ENCODE measurements at places on chromosomes 11 and 22.

GRCh38 chr11:74754507-74755252 lies 6.0 kb downstream of the RNF169 start:
- DNase-seq, result no peak

DNA sequence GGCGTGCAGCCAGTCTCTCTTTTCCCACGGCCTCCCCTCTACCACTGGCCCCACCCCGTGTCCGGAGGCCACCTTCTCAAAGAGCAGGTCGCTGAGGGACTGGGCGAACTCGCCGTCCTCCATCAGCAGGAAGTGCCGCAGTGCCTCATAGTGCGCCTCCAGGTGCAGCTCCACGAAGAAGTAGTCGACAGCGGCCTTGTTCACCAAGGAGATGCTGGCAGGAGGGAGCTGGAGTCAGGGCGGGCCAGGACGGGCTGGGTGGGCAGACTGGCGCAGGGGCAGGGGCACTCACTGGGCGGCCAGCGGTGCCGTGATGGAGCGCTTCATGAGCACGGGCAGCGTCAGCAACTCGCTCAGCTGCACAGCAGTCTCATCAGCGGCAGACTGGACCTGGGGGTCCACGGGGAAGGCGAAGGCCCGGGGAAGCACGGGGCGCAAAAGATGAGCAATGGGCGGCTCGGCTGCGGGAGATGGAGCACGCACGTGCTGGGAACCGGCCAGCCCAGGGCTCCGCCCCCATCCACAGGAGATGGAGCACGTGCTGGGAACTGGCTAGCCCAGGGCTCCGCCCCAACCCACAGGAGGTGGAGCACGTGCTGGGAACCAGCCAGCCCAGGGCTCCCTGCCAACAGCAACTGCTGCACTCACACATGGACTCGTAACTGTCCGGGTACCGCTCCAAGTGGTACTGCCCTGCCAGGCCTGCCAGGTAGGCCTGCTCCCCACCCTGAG lies 18.4 kb downstream of the SELENOO start:
- DNase-seq, result peak; percentile 26

DNA sequence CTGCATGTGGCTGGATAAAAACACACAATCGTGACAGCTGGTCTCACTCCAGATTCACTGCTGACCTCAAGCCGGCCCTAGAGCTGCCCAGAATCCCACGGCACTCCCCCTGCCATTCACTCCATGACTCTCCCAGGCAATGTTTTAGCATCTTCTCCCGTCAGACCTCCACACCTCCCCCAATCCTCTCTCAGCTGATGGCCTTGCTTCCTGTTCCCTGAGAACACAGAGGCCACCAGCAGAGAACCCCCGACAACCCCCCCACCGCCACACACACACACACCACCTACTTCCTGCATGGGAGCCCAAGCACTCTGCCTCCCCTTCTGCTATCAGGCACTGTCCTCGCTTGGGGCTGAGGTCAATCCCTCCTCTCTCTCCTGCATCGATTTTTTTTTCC lies 9.3 kb downstream of the TNKS1BP1 start:
- DNase-seq, result no peak

DNA sequence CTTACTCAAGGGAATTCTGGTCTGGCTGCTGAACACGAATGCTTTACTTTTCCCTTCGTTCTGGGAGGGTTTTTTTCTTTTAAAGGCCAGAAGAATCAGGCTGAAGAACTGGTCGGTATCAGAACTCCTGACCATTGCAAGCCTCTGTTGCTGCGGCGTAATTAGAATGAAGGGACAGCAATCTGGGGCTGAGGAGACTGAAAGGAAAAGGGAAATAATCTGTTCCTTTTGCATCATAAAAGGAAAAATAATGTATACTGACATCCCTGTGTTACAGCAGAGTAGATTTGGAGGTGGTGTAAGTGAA lies 670 bp downstream of the SC5D start:
- no peak for DNase-seq

- no peak for DNase-seq
Measured at GRCh38 chr11:1936781-1937615, 10.1 kb upstream of the MRPL23 start.

DNA sequence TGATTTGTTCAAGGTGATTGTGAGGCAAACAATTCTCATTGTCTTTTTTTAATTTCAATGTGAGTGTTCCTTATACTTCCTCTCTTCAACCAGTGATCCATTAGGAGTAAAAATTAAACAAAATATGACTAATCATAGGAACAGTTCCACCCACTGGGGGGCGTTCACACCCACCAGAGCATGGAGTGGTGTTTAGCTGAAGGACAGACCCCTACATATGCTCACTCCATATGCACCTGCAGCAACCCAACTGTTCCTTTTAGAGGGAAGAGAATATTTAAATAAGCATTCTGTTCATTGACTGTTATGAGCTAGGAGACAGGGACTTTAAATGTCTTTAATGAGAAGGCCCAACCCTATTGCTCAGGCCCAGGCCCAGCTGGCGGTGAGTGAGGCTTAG lies 78.7 kb upstream of the DRD2 start:
- DNase-seq, result no peak

DNA sequence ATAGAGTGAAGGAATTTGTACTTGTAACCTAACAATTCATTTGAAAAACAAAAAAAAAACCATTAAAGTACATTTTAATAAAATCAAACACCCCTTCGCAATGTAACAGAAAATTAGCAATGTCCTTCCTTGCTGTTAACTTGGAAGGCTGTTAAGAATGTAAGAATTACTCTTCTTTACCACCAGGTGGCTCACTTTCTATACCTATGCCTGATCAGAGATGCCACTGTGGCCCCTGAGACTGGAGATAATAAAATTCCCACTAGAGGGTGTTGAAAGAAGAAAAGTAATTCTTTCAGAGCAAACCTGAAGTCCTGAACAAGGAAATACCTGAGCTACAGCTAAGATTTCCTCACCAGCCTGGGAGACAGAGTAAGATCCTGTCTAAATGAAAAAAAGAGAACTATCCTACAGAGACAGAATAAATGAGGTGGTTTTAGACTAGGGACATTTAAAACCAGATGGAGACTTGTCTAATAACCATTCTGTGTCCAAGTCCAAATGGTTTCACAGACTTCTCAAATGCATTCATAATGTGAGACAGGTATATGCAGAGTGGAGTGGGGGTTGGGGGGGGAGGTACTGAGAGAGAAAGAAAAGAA lies 1089.3 kb downstream of the FAM181B start:
- peak; percentile 67 for DNase-seq

- peak; percentile 56 for DNase-seq
Measured at GRCh38 chr11:59429924-59430516, 3.8 kb upstream of the OR5A2 start.

GRCh38 chr11:31233425-31233824 lies 136.1 kb downstream of the DCDC1 start:
- no peak for DNase-seq

- DNase-seq, result no peak
Measured at GRCh38 chr11:34783816-34784317, 132.3 kb downstream of the APIP start.

- DNase-seq, result no peak
Measured at GRCh38 chr11:119828006-119828405, 99.0 kb upstream of the NECTIN1 start.

DNA sequence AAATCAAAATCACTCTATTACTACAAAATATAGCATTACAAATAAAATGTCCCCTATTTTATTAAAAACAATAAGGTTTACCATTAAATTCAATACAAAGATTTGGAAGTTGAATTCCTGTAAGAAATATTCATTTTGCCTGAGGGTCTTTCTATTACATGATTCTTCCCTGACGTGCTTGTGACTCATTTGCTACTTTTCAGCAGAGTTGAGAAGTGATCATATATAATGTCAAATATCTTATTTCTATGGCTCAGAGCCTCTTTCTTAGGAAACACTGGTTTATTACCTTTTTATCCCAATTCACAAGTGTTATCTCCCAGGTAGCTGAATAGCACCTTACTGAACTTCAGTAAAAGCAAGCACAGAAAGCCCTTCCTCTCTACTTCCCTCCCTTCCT lies 65.2 kb upstream of the CNTN5 start:
- no peak for DNase-seq

- no peak for DNase-seq
Measured at GRCh38 chr11:62221498-62221897, 13.0 kb downstream of the SCGB2A1 start.

DNA sequence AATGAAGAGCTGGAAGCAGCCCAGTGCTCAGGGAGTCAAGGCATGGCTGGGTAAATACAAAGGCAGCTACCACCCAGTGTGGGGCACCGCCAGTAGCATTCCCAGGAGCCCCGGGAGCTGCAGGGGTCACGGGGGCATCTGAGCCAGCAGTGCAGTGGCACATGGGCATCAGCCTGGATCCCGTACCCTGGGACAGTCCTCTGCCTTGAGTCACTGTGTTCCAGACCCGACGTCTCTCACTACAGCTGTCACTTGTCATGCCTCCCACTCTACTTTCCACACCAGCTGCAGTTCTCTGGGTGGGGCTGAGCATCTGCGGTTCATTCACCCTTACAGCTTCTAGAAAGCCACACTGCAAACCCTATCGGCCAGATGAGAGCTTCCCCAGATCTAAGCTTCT lies 29.6 kb downstream of the DHCR7 start:
- DNase-seq, result no peak

- DNase-seq, result no peak
Measured at GRCh38 chr22:20656516-20656901, 117.4 kb upstream of the SERPIND1 start.

DNA sequence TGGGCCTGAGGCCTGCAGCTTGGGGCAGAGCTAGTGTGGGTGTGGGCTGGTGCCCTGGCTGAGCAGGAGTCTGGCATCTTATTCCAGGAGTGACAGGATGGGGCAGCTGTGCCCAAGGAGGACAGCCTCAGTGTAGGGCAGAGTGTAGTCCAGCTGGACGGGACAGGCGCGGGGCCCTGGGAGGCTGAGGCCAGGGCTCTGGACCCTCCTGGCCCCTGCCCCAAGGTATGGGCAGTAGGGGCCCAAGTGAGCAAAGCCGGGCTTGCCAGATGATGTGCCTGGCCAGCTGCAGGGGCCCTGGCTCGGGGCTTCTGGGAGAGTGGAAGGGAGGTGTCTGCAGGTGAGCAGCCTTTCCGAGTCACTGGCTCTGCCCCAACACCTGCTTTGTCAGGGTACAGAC lies 1190.9 kb downstream of the BRD1 start:
- no peak for DNase-seq

GRCh38 chr11:71391796-71392195 lies 56.4 kb downstream of the DHCR7 start:
- no peak for DNase-seq

GRCh38 chr11:8384199-8384821 lies 120.6 kb upstream of the LMO1 start:
- no peak for DNase-seq

- no peak for DNase-seq
Measured at GRCh38 chr22:31451709-31452571, 37.7 kb downstream of the EIF4ENIF1 start.

GRCh38 chr11:86755146-86755545 lies 45.2 kb upstream of the PRSS23 start:
- DNase-seq, result no peak

DNA sequence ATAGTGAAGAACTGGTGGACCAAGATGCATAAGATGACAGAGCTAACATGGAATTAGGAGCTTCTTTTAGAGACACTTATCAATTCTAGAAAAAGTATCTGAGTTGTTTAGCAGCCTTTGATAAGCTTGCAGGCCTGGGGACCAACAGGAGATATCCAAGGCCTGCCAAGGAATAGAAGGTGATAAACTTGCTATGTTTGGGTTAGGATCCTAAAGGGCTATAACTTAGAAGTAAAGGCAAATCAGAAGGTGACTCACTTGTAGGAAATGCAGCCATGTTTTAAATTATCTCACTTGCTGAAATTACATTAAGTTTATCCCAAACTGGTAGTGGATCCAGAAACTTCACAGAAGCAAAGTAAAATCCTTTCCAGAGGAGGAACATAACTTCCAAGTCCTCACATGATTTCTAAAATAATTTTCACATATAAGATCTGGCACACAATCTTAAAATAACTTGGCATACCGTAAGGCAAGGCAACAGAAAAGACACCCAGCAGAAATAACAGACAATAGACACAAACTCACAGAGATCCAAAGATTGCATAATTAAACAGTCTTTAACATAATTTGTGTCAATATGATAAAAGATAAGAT lies 69.6 kb upstream of the TEAD1 start:
- no peak for DNase-seq

DNA sequence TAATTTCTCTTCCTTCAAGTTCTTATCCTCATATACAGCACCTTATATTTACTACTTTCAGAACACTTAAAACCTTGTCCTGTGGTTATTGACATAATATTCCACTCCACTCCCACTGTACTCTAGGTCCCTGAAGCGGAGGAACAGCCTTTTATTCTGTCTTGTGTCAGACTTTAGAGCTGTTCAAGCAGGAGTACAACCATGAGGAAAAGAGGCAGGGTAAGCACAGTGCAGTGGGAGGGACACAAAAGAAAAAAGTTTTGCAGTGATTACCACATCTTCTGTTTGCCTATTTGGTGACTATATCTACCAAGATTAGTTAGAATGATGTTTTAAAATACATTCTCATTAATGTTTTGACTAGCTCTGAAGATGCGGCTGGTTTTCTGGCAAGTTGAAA lies 122.0 kb upstream of the CEP126 start:
- DNase-seq, result no peak

GRCh38 chr11:110897035-110897434 lies 184.8 kb upstream of the ARHGAP20 start:
- DNase-seq, result no peak

DNA sequence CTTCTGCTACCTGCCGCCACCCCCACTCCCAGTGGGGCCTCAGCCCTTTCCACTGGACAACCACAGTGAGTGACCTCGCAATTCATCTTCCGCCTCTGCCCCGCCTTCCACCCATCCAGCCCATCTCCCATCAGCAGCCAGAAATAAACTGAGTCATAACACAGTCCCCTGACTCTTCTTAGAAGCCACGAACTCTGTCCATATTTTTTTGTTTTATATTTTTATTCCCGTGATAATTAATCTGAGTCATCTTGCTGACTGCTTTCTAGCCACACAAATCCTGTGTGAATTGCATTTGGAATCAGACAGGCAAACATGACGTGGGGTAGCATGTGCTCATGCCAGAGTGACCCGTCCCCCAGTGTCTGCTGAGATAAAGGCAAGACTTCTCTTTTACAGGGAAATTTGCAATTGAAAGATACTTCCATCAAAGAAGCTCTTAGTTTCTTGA lies 7.0 kb downstream of the FADD start:
- no peak for DNase-seq

DNA sequence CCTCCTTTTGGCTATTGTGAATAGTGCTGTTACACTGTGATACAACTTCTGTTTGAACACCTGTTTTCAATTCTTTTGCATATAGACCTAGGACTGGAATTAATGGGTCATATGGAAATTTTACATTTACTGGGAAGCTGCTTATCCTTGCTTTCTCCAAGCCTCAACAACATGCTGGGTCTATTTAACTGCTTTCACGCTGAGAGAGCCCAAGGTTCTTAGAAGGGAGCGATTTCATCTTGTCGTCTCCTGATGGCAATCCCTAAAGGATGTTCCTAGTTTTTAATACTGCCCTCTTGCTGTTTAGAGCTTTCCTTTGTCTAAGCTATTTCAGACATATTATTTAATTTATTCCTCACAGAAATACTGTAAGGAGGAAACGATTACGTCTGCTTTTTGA lies 15.5 kb downstream of the IRAG1 start:
- no peak for DNase-seq
